ENCODE measurements at places on chromosomes 4 and X.
A peak's percentile ranks its signal among the peaks of the same experiment; 100 is the strongest.

DNA sequence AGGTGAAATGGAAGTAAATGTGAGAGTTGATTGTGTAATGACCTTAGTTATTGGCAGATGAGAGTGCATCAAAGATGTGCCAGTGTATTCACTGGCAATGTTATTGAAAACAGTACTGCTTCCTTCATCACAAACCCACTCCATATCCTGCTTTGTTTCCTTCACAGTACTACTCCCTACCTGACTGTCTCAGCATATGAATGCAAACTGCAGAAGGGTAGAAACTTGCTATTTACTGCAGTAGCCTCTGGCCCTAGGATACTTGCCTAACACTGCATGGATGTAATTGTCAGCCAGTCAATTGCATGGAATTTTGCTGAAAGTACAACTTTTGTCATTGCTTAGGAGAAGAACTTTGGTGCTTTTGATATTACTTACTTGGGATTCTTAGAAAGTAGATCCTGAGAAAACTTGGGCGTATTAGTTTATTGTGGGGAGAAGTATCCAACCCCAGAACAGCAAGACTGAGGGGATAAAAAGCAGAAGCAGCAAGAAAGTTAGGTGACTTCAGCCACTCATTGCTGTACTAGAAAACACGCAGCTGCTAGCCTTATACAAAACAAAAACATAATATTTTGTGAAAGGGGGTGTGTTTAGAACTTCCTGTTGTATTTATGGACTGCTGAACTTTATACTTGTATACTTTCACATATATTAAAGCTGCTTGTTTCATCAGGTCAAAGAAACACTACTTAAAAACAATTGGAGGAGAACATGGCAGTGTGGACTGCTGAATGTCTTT, 219.0 kb downstream of the CCNG2 start:
- no peak for DNase-seq

GRCh38 chr4:170198747-170199146, 109.0 kb upstream of the AADAT start:
- no peak for DNase-seq

DNA sequence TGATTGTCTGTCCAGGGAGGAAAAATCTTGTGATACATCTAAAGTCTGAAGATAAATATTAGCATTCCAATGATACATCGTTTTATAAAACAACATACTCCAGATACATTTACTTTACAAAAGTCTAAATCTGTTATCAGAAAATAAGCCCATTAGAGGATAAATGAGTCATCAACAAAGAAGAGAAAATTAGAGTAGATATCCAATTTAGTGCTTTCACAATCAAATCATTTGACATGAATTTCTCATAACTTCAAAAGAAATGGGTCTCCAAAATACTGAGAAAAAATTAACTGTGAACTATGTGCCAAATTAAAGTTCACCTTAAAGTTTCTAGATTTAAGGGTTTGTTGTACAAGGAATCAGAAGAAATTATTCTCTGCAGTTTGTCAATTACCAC, 213.8 kb downstream of the ANK2 start:
- DNase-seq: no peak

DNA sequence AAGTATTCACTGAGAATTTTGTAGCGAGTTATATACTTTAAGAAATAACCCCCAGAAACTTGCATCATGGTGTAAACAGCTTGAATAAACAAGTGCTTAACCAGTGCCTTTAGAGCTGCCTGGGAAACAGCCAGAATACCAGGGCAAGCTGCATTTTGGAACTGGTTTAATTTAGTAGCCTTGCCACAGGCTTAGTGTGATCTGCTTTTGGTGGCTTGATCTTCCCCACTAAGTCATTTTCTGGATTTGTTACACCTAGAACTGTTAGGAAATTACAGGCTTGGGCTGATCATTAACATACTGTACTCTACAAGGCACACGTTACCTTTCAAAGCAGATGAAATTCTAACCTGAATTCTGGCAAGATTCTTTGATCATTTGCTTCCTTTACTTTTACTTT, 35.4 kb downstream of the NPNT start:
- no peak for DNase-seq

- no peak for DNase-seq
Measured at GRCh38 chr4:121199742-121200561, 35.8 kb upstream of the TNIP3 start.

GRCh38 chrX:100698551-100698950, 33.4 kb downstream of the SYTL4 start:
- no peak for DNase-seq

- DNase-seq: no peak
Measured at GRCh38 chr4:119233191-119233590, 20.7 kb downstream of the USP53 start.

GRCh38 chr4:69025191-69025998, 70.9 kb upstream of the UGT2B7 start:
- DNase-seq: no peak

- DNase-seq: no peak
Measured at GRCh38 chr4:56764775-56765174, 56.7 kb downstream of the SPINK2 start.

DNA sequence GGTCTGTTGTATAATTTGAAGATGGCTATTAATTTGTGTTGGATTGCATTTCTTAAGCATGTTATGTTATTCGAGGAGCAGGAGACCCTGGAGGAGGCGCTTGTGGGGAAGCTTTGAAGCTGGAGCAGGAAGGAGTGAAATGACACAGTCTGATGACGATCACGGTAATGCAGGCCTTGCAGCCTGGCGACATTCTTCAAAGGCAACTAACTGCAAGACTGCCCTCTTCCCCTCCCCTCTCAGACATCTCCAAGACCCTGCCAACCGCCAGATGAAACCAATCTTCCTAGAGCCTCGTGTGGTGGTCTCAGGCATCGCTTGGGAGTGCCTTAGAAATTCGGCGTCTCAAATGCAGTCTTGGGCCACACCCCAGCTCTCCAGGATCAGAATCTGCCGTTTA, 16.1 kb downstream of the CLCN4 start:
- DNase-seq: no peak

DNA sequence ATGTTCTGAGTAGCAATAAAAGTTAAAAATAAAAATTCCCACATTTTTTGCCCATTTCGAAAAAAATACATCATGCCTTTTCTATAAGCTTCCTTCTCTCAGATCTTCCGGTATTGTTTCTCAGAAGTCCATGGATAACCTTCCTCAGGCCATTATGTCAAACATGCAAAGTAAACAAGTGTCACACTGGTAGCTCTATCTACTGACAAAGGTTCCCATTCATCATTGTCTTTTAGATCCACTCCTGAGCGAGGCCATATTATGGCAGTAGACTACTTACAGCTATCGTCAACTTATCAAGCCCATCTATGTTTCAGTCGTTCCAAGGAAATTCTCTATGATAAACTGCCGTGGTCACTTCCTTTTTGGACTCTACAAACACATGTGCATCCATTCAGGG, 1068.2 kb downstream of the GLUD2 start:
- no peak for DNase-seq

DNA sequence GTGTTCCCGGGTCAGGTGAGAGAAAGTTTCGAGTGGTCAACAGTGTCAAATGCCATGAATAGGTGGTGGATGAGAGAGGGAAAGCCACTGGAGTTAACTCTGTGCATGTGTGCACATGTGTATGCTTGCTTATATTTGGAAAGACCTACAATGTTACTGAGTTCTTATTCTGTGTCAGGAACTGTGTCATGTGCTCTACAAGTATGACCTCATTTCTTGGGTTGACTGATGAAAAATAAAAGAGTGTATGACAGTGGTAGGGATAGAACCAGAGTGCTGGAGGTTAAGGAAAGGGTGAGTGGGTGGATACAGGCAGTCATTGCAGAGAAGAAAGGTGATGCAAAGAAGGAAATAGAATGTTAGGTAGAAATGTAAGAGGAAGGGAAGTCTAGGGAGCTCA, 22.1 kb upstream of the DGKK start:
- DNase-seq: no peak

DNA sequence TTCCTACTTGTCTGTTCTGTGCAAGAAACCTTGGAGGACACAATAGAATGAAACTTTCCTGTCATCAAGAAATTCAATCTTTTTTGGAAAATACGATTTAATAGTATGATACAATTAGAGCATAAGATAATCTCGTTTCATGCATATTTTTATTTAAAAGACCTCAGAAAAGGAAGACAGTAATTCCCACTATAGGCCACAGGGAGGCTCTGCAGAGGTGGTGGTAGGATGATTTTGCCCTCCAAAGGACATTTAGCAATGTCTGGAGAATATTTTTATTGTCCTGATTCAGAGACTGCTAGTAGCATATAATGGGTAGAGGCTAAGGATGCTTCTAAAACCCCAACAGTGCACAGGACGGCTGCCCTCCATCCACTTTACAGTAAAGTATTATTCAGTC, 68.7 kb downstream of the PAK3 start:
- no peak for DNase-seq

- peak; percentile 62 for DNase-seq
Measured at GRCh38 chrX:37871626-37872302, 24.4 kb upstream of the DYNLT3 start.

DNA sequence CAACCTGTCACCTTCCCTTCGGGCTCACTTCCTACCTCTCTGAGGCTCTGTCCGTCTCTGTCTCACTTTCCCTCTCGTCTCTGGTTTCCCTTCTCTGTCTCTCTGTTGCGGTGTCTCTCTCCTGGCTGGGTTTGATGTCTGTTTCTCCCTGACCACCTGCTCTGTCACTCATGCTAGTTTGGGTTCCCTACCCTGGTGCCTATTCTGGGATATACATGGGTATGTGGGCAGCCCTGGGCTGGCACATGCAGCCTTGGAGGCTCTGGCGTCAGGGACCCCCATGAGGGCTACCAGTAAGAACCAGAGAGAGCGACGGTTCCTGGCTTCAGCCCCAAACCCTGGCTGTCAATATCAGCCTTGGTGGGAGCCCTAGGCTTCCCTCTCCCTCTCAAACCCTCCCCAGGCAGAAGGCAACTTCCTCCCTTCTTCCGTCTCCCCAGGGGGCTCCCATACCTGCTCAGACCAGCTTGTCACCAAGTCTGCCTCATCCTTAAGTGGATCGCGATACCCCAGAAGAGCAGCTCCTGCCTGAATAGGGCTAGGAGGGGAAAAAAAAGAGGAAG, 314 bp downstream of the DNASE1L1 start:
- DNase-seq: no peak

DNA sequence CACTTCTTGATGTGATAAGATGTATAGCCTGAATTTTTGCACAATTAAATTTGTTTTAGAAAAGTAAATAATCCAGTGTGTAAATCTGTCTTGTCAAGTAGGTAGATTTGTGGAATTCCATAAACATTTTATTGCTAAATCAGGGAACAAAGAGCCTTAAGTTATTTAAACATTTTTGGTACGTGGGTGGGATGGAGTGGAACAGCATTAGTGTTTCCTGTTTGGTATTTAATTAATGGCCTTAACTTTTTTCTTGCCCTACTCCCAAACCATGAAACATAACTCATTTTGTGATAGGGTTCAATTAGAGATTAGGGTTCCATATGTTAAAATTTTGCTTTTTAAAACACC, 5.1 kb downstream of the NUDT9 start:
- no peak for DNase-seq

GRCh38 chrX:139930916-139931645, 1.8 kb downstream of the ATP11C start:
- DNase-seq: no peak

GRCh38 chrX:54944816-54945215, 24.2 kb downstream of the TRO start:
- DNase-seq: no peak

- no peak for DNase-seq
Measured at GRCh38 chr4:84126061-84126787, 372.9 kb downstream of the NKX6-1 start.

- no peak for DNase-seq
Measured at GRCh38 chrX:9529223-9529622, 64.4 kb downstream of the TBL1X start.

GRCh38 chr4:146545102-146545501, 23.4 kb upstream of the SLC10A7 start:
- DNase-seq: no peak

DNA sequence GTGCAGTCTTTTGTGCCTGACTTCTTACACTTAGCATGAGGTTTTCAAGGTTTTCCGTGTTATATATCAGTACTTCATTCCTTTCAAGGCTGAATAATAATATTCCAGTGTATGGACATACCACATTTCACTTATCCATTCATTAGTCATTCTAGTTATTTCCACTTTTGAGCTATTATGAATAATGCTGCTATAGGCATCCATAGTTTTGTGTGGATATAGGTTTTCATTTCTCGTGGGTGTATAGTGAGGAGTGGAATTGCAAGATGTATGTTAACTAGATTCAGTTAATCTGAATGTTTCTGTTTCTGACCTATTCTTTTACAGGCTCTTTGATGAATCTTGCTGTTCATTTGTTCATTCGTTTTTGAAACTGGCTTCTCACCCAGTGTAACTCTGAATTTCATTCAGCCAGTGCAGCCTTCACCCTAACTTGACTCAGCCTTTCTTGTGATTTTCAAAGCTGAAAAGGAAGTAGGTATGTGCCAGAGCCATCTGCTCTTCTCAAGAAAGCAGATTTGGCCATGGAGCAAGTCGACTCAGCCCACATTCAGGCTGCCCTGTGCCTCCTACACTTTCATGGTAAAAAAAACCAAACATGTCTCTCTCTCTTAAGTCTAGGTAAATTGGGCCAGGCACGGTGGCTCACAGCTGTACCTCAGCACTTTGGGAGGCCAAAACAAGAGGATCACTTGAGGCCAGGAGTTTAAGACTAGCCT, 56.3 kb upstream of the NOCT start:
- no peak for DNase-seq

DNA sequence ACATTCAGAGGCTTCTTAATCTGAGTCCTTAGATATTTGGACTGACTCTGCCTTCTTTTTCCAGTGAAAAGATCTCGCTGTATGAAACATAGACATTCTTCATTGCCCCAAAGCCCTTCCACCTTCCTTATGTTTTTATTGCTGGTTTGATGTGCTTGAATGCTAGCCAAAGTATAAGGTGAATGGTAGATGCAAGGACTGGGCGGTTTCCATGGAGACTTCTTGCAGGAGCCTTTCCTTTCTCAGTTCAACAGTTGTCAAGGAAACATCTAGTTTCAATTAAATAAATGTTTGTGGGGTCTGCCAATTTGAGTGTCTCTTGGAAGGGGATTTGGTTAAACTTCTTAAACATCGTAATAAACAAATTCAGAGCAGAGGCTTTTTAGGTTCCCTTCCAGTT, 46.0 kb downstream of the REPS2 start:
- no peak for DNase-seq

DNA sequence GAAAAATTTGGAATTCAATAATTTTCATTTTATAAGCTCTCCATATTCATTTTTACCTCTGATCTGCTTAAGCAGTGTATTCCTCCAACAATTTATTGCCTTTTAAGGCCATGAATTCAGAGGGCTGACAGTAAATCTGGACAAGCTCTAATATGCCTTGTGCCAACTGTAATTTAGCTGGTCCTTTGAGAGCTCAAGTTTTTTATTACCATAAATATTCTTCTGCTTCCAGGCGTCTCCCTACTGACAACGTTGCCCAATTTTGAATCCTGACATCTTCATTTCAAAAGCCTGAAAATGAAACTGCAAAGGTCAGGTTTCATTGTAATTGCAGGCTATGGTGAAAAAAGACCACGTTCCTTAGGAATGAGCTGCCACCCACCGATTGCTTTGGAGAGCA, 95.8 kb upstream of the GEMIN8 start:
- no peak for DNase-seq

- DNase-seq: no peak
Measured at GRCh38 chr4:52715914-52716313, 35.3 kb downstream of the ERVMER34-1 start.

GRCh38 chr4:125765941-125766340, 451.2 kb downstream of the FAT4 start:
- DNase-seq: no peak

Measured in kidney epithelial cell (primary cell).